ENCODE measurements at places on chromosomes 7 and 10.

DNA sequence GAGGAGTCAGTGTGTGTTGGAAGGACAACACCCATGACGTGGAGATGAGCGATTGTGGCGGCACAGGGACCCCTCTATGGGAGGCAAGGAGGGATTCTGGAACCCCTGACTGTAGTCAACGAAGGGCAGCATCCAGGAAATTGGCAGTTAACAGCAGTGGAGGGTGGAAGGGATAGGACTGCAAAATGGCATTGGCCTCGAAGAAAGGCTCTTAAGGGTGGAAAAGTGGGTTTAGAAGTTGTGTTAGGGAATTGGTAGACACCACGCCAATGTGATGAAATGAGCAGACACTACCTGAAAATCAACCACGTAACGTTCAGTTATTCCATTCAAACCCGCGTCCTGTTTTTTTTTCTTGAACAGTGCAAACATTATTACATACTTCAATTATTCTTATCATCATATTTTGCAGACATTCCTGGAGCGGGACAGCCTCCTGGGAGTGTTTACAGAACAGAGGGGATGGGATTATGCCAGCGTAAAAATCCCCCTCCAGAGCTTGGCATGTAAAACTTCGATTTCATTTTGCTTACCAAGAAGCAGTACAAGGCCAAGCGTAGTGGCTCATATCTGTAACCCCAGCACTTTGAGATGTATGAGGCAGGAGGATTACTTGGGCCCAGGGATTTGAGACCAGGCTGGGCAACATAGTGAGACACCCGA is 272.1 kb downstream of the WDR37 start:
- DNase-seq, result no peak

- DNase-seq, result no peak
Measured at GRCh38 chr7:81501220-81501619, 268.6 kb downstream of the HGF start.

- no peak for DNase-seq
Measured at GRCh38 chr10:129968853-129969183, 4.7 kb upstream of the EBF3 start.

GRCh38 chr10:44089671-44090070 is 295.2 kb downstream of the CXCL12 start:
- no peak for DNase-seq

DNA sequence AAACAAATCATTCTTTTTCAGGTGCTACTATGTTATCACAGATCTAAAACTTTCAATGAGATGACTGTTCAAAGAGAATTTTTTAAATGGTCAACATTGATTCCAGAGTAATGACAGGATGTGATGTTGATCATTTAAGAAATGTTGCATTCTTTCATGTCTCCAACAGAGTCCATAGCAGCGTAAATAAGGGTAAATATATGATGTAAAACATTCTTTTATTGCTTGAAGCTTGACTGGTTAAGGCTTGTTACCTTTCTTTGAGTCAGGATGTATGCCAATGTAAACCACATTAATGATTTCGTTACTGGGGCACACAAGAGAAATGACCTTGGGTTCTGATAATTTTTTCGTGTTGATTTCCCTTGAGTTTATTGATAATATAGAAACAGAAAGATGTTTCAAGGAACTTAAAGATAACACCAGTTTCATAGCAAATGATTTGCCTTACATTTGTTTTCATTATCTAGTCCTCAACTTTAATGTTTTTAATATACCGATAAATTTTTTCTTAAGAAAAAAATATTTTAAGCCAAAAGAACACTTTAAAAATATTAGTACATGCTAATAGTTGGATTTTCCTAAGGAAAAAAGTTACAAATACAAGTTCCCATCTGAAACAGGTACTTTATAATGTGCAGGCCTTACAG is 3.5 kb downstream of the STK17A start:
- DNase-seq, result no peak

- no peak for DNase-seq
Measured at GRCh38 chr7:22666732-22667131, 60.3 kb upstream of the IL6 start.

- no peak for DNase-seq
Measured at GRCh38 chr7:44767912-44768627, 19.4 kb downstream of the ZMIZ2 start.

- no peak for DNase-seq
Measured at GRCh38 chr10:77220150-77220549, 417.5 kb downstream of the KCNMA1 start.

- no peak for DNase-seq
Measured at GRCh38 chr10:11794566-11794965, 28.6 kb upstream of the PROSER2 start.

Measured in stimulated activated CD4-positive, alpha-beta T cell treated with anti-CD3 and anti-CD28 coated beads, TNF-alpha, amount 100 ng/mL, for 1 hour (primary cell).